ENCODE measurements at places on chromosomes 16 and 17.

- DNase-seq = peak; percentile 62
Measured at GRCh38 chr16:19696328-19696727, 21.7 kb downstream of the KNOP1 start.

- DNase-seq = no peak
Measured at GRCh38 chr17:65360961-65361552, 200.4 kb downstream of the AXIN2 start.

- DNase-seq = no peak
Measured at GRCh38 chr16:89444151-89444723, 46.1 kb downstream of the ANKRD11 start.

GRCh38 chr16:49275870-49276269 lies 5.8 kb downstream of the CBLN1 start:
- no peak for DNase-seq

DNA sequence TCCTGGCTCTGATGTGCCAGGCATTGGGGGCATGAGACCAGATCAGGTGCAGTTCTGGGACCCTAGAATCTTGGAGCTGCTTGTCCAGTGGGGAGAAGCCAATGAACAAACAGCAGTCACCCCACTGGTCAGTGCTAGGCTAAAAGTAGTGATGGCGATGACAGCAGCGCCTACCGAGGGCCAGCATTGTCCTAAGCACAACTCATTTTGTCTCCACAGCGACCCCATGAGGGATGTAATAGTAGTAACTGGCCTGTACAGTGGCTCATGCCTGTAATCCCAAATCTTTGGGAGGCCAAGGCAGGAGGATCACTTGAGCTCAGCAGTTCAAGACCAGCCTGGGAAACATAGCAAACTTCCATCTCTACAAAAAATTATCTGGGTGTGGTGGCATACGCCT lies 6.2 kb downstream of the SMCR8 start:
- no peak for DNase-seq

- DNase-seq = no peak
Measured at GRCh38 chr16:65054457-65054856, 67.4 kb downstream of the CDH11 start.

DNA sequence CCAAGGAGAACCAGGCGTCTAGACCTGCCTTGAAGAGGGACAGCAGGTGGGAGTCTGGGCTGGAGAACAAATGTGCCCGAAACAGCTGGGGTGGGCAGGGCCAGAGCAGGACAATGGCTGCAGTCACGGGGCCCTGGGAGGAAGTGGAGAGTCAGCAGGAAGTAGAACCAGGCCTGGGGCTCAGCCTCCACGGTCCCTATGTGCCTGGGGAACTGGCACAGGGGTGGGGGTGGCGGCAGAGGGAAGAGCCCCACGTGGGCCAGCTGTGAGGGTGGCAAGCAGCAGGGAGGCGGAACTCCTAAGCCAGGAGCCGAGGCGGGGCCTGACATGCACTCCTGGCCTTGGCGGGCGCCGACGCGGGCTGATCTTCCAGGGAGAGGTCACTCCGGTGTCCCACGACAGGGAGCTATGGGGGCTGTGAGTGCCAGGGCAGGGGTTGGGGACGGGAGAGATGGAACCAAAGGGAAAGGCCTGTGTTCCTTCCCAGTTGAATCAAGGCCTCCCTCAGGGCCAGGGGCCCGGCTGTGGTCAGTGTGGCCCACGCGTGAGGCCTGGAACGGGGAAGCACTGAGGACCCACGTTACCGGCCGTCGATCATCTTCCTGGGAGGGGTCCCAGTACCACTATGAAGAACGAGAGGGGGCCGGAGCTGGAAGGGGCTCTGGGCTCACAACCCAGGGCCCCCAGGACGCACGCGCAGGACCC lies 42.7 kb downstream of the TIMM22 start:
- peak; percentile 61 for DNase-seq

- peak; percentile 12 for DNase-seq
Measured at GRCh38 chr16:87635541-87636049, 33.3 kb downstream of the JPH3 start.

Data from umbilical cord (tissue), 2 donors.